ENCODE measurements at places on chromosomes 7 and 10.
A peak's percentile ranks its signal among the peaks of the same experiment; 100 is the strongest.

DNA sequence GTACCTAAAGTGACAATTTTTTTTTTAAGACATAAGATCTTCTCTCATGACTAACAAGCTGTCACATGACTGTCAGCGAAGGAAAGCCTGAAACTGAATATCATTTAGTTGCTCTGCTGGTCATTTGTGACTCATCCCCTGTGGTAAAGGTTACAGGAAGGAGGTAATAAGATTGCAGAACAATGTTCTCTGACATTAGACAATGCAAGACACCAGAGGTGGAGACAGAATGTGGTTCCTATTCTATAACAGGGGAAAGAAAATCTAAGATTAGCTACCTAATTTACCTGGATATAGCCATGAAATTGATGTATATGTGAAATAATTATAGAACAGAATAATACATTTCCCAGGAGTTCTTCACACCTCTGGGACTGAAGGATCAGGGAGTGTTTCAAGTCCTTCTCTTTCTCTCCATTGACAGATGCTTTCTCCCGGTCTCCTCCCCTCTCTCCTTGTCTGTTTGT is 47.7 kb downstream of the LRGUK start:
- peak; percentile 67 for DNase-seq

- no peak for DNase-seq
Observed at GRCh38 chr10:118798231-118798662, 43.5 kb upstream of the CACUL1 start.

DNA sequence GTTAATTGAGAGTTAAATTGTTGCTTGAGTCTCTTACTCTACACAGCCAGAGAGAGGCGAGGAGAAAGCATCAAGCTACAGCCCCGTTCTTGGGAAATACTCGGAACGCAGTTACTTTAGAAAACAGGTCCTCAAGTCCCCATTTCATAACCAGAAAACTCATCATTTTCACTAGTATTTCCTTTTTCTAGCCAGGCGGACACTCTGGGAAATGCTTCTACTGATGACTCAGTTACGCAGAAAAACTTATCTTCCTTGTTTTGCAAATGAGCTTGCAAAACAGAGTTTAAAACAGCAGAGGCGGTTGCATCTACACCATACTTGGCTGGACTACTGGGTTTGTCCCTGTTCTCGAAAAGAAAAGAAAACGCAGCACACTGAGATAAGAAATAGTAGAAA is 111.4 kb upstream of the FGFR2 start:
- DNase-seq = no peak

GRCh38 chr7:75642810-75643486 is 95.8 kb downstream of the HIP1 start:
- peak; percentile 67 for DNase-seq

DNA sequence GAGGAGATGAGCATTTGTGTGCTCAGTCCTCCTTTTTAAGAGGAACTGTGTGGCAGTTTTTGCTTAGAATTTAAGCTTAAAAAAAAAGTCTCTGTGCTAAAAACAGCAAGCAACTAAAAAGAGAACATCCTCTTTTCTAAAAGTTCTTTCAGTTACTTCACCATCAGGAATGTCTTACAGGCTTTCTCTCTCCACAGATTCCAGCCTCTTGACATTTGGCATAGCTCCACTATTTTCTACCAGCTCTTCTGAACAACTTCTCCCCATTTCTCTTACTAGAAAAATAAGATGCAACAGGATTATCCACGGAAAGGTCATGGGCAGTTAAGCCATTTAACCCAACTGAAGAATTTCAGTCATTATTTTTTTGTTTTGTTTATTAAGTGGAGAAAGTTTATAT is 13.2 kb downstream of the PCLO start:
- no peak for DNase-seq

DNA sequence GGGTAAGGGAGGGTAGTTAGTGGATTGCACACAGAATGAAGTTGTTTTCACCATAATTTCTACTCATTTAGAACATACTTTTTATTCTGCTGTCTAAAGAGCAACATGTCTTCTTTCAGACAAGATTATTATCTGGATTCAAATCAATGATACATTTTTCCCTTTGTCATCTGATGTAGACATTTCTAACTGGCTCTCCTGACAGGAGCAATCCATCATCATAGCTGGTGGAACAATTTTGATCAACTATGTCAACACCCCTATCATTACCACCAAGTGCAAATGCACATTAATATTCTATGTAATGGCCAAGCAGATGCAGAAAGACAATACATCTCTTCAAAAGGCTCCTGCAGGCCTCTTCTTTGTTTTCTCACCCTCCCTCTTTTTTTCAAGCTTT is 672.9 kb upstream of the LRRTM3 start:
- DNase-seq = no peak

GRCh38 chr10:95404864-95405263 is 114.1 kb upstream of the PDLIM1 start:
- DNase-seq = no peak

DNA sequence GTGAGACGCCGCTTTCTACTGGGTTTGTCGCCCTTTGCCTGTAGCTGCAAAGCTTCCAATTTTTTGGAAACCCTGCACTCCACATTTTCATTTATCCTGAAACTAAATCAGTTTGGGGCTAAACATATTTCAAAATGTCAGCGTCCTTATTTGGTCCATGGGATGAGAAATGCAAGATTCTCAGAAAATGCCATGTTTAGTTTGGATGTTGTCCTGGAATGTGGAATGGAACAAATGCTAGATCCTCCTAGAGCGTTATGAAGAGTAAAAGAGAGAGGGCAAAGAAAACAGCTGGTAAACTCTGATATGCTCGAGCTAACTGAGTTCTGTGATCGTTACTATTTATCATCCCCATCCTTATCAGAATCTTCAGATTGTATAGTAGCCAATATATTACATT is 236.9 kb downstream of the KLF6 start:
- no peak for DNase-seq

DNA sequence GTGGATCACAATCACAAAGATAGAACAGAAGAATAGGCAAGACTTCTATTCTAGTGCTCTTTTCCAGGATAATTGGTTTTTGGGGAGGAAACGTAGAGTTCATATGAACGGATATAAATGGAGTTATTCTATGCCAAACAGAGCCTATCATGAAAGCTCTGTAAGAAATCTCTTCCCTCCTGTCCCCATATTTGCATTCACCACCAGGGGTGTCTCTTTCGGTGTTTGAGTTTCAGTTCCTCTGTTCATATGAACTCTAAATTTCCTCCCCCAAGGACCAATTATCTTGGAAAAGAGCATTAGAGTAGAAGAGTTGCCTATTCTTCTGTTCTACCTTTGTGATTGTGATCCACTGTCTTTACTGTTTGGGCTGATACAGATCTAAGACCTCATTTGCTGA is 48.3 kb upstream of the CDC14C start:
- DNase-seq = no peak

GRCh38 chr10:133156674-133157579 is 3.1 kb upstream of the KNDC1 start:
- no peak for DNase-seq

GRCh38 chr10:78830062-78830975 is 238.4 kb upstream of the ZMIZ1 start:
- no peak for DNase-seq

GRCh38 chr10:11345224-11346054 is 266.0 kb downstream of the USP6NL start:
- DNase-seq = no peak

GRCh38 chr10:7792541-7792940 is 4.6 kb downstream of the ATP5F1C start:
- DNase-seq = no peak

DNA sequence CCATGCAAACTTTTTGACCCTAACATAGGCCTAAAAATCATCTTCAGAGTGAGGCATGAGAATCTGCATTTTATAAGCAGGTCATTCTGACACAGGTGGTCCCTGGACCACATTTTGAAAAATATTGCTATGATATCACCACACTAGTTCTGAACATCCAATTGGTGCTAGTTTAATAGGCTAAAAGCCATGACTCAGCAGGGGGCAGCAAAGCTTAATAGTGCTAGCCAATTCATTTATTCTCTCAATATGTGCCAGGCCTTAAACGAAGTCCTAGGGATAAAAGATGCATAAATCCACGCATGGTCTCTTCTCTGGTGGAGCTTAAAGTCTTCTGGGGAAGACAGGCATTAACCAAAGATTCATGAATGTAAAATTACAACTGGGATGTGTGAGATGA is 10.2 kb upstream of the SLC25A28 start:
- no peak for DNase-seq

DNA sequence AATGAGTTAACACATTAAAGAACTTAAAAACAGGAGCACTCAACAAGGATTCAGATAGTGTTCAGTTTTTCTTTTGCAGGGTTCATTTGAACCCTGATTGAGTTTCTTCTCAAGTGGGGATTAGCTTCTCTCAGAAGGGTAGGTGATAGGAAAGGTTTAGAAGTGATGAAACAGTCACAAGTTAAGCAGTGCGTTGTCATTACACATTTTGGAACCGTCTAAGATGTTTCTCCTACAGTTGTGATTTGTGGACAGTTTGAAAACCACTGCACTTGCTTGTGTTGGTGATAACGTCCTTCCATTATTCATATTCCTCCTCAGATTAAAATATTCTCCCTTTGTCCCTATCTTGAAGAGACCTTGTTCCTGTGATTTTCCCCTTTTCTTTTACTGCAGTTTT is 2.7 kb downstream of the STMP1 start:
- DNase-seq = no peak

DNA sequence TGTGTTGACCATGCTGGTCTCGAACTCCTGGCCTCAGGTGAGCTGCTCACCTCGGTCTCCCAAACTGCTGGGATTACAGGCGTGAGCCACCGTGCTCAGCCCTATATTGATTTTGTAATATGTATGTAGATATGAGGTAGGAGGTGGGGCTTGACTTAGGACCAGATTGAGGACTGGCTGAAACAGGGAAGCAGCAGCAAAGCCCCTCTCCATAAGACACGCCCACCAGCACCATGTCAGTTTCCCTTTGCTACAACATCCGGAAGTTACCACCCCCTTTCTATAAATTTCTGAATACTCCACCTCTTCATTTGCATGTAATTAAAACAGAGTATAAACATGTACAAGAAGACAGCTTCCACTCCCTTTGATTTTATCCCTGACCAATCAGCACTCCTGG is 47.9 kb upstream of the MYL10 start:
- DNase-seq = no peak

DNA sequence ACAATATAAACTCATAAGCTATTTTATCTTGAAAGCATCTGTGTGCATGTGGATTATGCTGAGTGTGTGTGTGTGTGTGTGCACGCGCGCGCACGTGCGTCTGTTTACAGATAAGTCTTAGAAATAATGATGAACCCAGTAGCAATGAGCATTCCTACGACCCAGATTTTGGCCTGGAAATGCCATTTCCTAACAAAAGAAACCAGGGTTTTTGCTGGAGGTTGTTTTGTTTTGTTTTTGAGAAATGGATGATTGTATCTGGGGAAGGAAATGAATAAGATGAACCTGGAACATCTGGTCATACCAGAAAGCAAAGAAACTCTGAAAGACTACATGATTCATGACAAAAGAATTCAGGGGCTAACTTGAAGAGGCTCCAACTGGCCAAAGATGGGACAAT is 22.1 kb upstream of the LMOD2 start:
- DNase-seq = no peak

DNA sequence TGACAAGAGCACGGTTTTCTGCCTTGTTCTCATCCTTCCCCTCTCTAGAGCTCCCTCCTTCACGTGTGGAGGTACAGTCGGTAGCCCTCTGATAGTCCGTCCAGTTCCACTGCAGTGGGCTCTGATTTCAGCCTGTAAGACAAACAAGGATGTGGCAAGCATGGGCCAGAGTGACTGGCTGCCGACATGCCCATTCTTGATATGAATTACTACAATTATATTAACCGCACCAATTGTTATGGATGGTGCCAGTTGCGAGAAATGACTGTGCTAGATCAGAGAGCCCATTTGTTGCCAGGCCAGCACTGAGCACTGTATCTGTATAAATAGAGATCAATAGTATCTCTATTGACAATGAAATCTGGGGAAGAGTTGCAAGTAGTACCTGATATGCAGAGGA is 146.6 kb downstream of the CHN2 start:
- DNase-seq = no peak

DNA sequence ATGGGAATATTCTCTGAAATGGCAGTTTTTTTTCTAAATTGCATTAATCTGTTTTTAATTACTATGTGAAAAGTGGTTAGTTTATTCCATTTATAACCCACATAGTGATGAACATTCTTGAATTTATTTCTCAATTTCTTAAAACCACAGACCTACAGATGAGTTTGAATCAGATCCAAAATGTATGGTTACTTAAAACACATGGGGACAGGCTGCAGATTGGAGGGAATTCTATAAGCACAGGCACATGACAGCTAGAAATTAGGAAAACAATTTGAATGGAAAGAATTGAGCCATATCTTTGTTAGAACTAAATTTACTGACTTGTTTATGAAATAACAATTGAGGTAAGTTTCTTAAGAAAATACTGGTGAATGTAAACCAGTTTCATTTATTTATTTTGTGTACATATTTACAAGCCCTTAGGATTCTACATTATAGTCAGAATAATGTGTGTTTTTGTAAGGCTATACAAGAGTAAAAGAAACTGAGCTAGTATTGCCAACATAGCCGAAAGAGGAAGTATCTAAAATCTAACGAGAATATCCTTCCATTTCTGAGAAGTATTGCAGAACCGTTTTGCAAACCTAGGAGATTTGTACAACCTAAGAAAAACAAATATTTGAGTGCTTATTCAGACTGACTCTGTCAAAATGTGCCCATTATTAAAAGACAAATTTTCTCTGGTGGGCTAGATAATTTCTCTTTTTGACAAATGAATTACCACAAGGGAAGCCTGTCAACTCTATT is 434.3 kb upstream of the SEMA3D start:
- DNase-seq = no peak

GRCh38 chr7:81299711-81300110 is 380.9 kb upstream of the SEMA3C start:
- DNase-seq = no peak

DNA sequence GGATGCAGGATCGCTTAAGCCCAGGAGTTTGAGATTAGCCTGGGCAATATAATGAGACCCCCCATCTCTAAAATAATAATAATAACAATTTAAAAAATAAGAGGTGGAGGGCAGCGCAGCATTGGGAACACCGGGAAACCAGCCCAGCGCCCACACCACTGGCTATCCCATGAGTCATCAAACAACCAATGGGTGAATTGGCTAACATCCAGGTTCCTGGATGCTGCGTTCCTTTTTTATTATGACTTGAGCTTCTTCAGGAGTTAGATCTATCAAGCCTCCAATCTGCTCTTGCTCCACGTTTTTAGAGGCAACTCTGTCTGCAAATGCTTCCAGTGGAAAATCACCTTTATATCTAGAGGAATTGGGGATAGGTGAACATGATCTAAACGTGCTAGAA is 10.0 kb upstream of the LRRC4 start:
- DNase-seq = no peak

DNA sequence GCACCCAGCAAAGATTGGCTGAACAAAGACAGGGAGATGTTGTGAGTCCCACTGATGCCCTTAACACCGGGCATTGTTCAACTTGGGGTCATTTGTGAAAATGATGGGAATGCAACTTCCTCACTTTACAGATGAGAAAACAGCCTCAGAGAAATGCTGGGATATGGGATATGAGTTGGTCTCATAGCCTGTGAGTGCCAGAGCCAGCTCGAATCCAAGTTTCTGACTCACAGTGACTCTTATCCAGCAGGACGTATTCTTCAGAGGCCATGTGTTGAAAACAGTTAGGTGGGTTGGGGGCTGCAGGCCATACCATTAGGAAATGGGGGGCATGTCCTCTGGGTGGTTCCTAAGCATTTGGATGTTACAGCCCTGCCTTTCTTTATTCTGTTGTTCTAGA is 45.2 kb downstream of the KIAA1217 start:
- no peak for DNase-seq
